ENCODE measurements at places on chromosomes 5 and 9.

GRCh38 chr9:88672874-88673689 lies 138.1 kb downstream of the NXNL2 start:
- DNase-seq = no peak

DNA sequence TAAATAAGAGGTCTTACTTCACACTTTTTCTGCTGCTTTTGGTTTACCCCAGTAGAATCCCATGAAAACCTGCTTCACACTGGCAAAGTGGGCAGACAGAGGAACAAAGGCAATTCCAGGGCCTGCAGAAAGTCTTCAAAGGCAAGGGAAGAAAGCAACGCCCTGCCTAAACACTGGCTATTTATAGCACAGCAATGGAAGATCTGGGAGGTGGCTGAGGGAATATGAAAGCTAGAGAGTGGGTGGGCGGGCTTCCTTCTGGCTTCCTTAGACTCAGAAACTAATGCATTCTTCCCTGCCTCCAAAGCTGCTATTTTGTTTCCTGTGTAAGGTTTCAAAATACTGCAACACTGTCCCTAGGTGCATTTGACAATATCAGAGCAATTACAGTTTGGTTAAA lies 46.8 kb downstream of the ELAVL2 start:
- no peak for DNase-seq

DNA sequence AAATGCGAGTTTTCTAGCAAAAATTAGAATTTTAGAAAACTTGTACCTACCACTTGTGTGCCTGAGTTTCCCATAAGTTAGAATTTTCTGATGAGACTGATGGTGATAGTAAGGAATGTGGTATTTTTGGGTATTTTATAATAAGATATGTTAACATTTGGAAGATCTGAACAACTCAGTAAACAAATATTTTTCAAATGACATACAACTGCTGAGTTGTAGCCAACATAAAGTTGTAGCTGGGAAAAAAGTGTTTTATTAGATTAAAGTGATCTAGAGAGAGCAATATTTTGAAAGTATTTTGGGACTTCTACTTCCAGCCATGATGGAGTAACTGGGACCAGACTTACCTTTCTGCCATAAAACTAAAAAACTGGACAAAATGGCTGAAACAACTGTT lies 37.9 kb downstream of the GEMIN5 start:
- DNase-seq = no peak

GRCh38 chr9:16344343-16344742 lies 526.1 kb downstream of the BNC2 start:
- peak; percentile 91 for DNase-seq

DNA sequence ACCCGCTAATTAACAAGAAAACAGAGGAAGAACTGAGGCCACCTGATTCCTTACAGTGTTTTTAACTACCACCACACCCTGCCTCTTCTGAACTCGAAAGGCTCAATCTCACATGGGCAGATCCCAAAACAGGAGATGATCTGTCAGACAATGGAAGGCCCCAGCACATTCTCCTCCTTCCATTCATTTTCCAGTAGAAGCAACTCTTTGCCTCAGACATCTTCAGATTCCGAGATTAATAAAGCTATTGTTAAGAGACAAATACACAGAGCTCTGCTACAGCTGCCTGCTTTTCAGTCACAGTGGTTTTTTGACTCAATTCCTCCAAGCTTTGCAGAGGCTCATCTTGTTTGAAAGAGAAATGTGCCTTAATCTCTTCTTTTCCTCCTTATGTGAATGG lies 127.2 kb upstream of the ADAMTSL1 start:
- no peak for DNase-seq

DNA sequence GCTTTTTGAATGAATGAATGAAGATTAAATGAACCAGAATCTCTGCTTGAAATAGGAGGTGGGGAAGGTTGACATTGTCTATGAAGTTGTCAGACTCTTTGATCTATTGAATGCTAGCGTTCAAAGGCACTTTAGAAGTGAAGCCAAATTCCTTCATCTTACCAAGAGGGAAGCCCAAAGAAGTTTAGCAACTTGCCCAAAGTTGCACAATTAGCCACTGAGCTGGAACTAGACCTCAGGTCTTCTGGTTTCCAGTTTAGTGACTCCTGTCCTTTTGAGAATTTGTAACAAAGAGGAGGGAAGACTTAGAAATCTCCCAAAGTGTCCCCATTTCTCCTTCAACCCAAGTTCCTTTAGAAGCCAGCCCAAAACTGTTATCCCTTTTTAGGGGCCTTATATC lies 20.7 kb upstream of the SLC1A3 start:
- no peak for DNase-seq

GRCh38 chr5:129399069-129399468 lies 61.0 kb upstream of the ADAMTS19 start:
- DNase-seq = no peak

Data from fibroblast of pulmonary artery (primary cell).